AG04449 (cell line): ENCODE measurements at places on chromosomes 13 and 19.
A peak's percentile ranks its signal among the peaks of the same experiment; 100 is the strongest.

DNA sequence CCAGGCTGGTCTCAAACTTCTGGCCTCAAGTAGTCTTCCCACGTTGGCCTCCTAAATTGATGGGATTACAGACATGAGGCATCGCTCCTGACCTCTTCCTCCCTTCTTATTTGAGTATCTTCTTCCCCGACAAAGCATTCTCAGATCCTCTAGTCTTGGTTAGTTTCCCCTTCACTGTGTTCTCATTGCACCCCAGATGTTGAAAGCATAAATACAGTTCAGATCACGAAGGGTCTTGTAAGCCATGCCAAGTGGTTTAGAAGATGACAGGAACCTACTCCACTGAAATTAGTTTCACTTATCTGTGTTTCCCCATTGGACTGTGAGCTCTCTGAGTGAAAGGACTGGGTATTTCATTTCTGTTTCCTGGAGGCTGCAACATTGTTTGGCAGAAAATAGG lies 100.7 kb downstream of the DGKH start:
- no peak for DNase-seq

DNA sequence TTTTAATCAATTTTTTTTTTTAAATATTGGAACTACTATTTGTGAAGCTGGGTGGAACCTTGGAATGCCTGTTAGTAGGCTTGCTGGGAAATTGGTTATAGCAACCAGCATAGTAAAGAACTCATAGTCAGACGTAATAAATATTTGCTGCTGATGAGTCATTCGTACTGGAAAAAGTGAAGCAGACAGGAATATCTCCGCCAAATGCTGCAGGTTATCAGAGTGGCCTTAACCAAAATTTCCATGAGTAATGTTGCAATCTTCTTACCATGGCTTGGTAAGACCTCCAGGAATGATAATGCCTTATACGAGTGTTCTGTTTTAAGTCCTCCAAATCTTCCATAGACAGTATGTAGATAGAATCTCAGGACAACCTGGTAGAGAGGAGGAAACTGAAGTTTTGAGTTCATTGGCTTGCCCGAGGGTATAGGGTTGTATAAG lies 34.2 kb downstream of the MBNL2 start:
- peak; percentile 94 for DNase-seq

DNA sequence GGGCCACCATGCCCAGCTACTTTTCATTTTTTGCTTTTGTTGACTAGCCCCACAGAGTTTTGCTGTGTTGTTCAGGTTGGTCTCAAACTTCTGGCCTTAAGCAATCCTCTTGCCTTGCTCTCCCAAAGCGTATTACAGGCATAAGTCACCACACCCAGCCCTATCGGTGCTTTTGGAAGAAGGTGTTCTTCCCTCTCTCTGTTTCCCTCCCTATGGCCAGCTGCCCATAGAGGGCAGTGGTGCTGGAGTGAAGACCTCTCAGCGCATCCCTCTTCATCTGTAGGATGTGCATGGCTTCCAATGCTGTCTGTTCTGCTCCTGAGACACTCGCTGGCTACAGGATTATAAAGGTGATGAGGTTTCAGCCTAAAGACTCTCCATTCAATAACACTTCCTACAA lies 1.3 kb upstream of the CD22 start:
- no peak for DNase-seq

DNA sequence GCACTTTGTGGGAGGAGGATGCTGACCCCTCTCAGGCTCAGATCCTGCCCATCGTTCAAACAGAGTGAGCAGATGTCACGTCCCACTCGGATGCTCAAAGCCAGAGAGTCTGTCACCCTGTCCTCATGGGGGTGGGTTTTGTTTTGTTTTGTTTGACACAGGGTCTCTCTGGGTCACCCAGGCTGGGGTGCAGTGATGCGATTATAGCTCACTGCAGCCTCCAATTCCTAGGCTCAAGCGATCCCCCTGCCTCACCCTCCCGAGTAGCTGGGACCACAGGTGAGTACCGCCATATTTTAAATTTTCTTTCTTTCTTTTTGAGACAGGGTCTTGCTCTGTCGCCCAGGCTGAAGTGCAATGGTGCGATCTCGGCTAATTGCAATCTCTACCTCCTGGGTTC lies 4.0 kb downstream of the ADGRE2 start:
- DNase-seq = no peak

GRCh38 chr19:38734426-38735256 lies 9.6 kb downstream of the CAPN12 start:
- no peak for DNase-seq

GRCh38 chr19:51594774-51595109 lies 23.7 kb downstream of the ZNF175 start:
- DNase-seq = no peak

GRCh38 chr19:19334989-19335344 lies 14.3 kb downstream of the MAU2 start:
- DNase-seq = no peak

DNA sequence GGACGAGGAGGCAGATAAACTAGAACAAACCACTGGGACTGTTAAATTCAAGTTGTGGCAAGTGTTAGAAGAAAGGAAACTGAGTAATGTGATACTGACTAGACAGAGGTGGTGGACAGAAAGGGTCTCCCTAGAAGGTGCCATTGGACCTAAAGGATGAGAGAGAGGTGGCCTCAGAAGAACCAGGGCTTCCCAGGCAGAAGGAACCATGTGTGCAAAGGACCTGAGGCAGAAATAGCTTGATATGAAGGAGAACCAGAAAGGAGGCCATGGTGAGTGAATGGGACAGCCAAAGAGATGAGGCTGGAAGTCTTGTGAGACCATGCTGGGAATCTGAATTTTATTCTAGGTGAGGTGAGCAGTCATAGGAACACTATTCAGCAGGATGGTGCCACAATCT lies 2.8 kb upstream of the SYDE1 start:
- DNase-seq = no peak

GRCh38 chr19:6482343-6482686 lies 728 bp upstream of the DENND1C start:
- DNase-seq = no peak

DNA sequence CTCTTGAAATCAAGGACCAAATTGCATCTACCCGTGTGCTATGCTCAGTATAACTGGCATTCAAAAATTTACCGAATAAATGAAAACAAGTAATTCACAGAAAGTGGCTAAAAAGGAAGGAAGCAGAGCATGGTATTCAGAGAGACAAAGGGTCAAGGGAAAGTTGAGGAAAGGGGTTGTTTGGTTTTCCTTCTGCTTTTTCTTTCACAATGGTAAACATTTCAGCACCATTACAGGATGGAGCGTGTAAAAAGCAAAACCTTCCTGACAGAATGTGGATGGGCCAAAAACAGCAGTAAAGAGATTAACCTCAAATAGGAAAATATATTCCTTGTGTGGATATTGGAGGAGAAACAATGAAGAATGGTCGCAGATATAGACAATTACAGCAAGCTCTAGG lies 14.8 kb downstream of the DIAPH3 start:
- DNase-seq = no peak

GRCh38 chr13:31962731-31963370 lies 68.7 kb upstream of the FRY start:
- DNase-seq = no peak

GRCh38 chr19:11848594-11849469 lies at the start of gene ZNF439:
ZNF439 (plus strand) TSS chr19:11848726; CDS start chr19:11848868, 142 bp downstream.
- DNase-seq = peak; percentile 7

DNA sequence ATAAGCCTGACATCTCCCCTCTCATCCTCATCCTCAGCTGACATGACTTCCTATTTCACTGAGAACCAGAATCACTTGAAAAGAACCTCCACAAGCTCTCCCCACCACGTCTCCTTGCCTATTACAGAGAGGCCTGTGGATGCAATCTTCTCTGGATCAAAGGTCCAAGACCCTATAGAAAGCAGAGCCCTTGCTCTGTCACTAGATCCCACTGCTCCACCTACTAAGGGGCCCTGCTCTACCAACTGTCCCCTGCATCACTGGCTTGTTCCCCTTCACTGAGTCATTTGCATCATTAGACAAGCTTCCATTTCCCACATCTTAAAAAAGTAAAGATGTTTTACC lies 40.8 kb downstream of the RCBTB2 start:
- DNase-seq = no peak

GRCh38 chr13:20812890-20813289 lies 39.1 kb upstream of the EEF1AKMT1 start:
- DNase-seq = no peak
